H9 (cell line): ENCODE measurements at places on chromosomes 2 and 18.
A peak's percentile ranks its signal among the peaks of the same experiment; 100 is the strongest.

DNA sequence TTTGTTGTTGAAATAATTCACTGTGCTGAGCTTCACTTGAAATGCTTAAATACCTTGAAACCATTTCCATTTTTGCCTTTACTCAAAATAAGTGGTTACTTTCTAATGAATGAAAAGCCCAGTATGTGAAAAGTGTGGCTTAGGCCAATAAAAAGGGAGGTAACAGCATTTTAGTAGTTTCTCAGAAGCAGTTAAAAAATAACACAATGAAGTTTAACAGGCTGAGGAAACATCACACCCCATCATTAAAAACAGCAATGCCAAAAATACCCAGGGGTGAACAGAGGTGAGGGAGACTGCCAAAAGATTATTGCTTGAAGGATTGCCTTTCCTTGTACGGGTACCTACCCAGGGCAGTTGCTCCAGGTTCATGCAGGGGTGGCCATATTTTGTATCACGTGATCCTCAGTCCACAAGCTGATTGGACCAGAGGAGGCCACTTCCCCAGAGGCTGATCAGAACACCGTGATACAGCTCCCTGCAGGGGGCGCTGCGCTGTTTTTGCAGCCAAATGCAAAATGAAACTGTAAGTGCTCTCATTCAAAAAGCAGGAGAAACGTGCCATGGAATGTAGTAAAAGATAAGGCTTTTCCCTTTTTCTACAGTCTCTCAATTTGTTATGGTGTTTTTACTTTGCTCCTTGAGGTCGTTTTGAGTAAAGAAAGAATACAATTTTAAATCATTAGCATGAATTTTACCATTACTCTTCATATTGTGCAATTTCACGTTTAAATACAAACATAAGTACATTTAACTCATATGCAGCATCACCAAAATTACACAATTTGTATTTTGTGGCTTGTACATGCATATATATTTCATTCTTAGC, 70.2 kb upstream of the SH3BP4 start:
- peak; percentile 86 for DNase-seq

DNA sequence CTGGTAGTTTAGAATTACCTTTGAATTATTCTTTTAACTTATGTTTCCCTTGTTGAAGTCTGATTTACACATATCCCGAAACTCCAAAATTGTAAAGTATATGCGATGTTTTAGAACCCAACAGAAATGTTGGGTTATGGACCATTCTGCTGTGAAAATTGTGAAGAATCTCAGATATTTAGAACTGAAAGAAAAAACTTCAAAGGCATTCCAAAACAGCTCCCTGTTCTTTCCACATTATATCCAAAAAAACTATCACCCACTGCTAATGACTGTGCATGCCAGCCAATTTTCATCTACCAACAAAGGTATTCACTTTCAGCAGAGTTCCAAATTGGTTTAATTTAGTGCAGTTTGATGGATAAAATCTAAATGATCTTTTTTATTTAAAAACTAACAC, 21.5 kb upstream of the PDE1A start:
- no peak for DNase-seq

- DNase-seq, result no peak
Measured at GRCh38 chr2:62604336-62604735, 98.3 kb upstream of the TMEM17 start.

GRCh38 chr18:76844742-76845477, 22.6 kb downstream of the ZNF236 start:
- no peak for DNase-seq

DNA sequence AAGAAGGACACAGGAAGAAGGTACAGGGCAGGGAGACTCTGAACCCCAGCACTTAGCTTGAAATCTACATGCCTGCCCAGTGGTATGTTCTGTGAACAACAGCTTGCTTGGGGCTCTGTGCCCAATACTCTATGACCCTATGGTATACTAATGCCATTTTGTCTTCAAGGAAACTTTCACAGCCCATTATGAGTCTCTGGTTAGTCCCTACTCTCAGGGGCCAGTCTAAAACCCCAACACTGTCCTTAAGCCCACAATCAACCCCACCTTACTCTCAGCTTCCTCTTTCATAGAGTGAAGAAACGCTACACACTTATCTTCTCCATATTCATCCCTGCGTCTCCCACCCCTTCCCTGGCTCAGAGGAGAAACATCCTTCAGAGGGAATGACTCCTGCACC, 16.0 kb downstream of the NEB start:
- no peak for DNase-seq
